ENCODE measurements at places on chromosomes 6 and 20.

- DNase-seq, result no peak
Measured at GRCh38 chr6:20747991-20748390, 213.7 kb downstream of the CDKAL1 start.

DNA sequence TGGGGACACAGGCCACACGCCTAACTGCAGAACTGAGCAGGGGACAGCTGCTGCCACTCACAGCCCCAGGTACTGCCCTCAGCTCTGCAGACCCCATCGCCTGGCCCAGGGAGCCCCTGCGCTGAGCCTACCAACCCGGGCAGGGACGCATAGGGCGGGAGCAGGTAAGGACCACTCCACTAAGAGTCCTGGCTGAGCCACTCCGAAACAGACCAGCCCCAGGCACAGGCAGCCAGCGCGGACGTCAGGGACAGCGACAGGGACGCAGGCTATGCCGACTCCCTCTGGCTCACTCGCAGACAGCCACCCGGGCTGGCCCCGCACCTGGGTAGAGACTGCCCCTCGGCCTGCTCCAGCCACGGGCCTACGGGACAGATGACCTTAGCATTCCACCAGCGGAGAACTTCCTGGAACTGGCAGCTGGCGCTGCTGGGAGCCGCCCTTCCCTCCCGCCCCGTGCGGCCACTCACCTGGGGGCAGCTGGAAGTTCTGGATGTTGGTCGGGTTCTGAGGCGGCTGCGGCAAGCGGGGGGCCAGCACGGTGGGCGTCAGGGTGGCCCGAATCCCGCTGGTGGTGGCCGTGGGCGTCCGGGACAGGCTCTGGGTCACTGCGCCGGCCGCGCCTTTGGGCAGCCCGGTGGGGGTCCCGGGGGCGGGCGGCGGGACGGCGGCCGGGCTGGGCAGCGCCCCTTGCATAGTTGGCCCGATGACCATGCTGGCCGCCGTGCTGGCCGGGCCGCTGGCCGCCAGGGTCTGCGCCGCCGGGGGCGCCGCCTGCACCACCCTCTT is 1.5 kb downstream of the TAF4 start:
- peak; percentile 13 for DNase-seq

- no peak for DNase-seq
Measured at GRCh38 chr6:123715006-123715863, 78.5 kb upstream of the TRDN start.

GRCh38 chr6:24016857-24017256 is 109.2 kb upstream of the NRSN1 start:
- DNase-seq, result no peak

DNA sequence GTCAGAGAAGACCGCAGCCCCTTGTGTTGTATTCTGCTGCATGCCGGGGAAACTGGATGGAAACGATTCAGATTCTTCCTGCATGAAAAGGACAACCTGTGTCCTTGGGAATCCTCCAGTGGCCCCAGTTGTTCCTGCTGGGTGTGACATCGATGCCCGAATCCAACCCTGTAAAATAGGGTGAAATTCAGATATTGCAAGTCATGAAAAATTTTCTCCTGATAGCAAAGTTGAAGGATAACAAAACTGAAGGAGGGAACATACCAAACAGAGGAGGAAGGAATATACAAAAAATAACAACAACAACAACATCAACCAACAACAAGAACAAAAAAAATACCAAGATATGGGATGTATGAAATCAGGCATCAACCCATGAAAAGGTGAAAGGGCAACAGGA is 28.3 kb upstream of the HLA-E start:
- DNase-seq, result no peak

- no peak for DNase-seq
Measured at GRCh38 chr20:33013701-33014326, 6.3 kb downstream of the BPIFB2 start.

DNA sequence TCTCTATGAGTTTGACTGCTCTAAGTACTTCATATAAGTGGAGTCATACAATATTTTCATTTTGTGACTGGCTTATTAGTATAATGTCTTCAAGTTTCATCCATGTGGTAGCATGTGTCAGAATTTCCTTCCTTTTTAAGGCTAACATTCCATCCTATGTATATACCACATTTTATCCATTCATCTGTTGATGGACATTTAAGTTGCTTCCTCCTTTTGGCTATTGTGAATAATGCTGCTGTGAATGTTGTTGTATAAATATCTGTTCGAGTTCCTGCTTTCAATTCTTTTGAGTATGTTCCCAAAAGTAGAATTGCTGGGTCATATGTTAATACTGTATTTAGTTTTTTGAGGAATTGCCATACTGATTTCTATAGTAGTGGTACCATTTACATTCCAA is 79.5 kb downstream of the PTPRA start:
- no peak for DNase-seq

DNA sequence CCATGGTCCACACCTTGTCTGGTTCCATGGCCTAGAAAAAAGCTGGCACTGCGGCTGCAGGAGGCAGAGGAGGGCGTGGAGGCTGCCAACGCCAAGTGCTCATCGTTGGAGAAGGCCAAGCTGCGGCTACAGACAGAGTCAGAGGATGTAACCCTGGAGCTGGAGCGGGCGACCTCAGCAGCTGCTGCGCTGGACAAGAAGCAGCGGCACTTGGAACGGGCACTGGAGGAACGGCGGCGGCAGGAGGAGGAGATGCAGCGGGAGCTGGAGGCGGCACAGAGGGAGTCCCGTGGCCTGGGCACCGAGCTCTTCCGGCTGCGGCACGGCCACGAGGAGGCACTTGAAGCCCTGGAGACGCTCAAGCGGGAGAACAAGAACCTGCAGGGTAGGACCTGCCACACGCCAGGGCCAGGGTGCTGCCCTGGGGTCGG is 43.4 kb downstream of the MYH7B start:
- DNase-seq, result no peak

GRCh38 chr20:5670036-5670536 is 80.1 kb upstream of the SHLD1 start:
- no peak for DNase-seq

DNA sequence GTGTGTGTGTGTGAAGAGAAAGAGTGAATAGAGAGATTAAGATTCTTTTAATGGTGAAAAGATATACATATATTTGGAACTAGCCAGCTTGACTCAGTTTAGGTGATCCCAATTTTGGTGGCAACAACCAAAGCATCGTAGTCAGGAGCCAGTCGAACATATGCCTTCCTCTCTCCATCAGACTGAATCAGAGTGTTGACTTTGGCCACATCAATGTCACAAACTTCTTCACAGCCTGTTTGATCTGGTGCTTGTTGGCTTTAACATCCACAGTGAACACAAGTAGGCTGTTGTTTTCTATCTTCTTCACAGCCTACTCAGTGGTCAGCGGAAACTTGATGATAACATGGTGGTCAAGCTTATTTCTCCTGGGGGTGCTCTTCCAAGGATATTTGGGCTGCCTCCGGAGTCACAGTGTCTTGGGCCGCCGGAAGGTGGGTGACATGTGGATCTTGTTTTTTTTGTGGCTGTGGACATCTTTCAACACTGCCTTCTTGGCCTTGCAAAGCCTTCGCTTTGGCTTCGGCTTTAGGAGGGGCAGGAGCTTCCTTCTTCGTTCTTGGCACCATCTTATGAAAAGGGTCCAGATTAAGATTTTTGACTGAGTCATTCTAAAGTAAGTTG is 3.4 kb downstream of the HLA-F start:
- DNase-seq, result no peak

- DNase-seq, result no peak
Measured at GRCh38 chr20:50916257-50916656, 15.0 kb downstream of the ADNP start.

GRCh38 chr20:47784599-47785310 is 526 bp downstream of the SULF2 start:
- peak; percentile 42 for DNase-seq

DNA sequence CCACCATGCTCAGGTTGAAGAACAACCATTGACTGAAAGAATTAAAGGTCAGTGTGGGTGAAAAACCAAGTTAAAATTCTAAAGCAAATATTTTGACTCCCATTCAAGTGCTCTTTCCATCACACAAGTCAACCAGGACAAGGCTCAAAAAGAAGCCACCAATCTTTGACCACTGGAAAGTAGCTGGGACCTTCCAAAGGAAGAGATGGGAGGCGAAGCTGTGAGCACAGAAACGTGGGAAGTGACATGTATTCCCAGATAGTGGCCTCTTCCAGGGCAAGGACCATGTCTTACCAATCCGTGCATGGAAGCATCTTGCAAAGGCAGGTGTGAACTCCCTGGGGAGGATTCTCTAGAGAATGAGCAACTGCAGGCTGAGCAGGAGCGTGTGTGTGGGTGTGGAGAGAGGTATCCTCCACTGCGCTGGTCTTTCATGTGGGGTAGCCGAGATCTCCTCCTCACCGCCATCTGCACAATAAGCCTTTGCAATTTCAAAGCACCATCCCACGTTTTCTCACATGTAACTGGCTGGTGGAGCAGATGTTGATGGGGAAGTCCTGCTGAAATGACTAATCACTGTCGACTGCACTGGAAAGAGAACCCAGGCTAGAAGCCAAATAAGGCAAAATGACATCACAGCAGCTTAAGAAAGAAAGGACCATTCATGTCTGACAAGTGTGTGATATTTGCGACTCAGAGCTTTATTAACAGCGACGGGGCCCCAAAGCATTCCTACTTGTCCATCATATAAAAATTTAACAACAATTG is 189.4 kb upstream of the RREB1 start:
- DNase-seq, result peak; percentile 71

DNA sequence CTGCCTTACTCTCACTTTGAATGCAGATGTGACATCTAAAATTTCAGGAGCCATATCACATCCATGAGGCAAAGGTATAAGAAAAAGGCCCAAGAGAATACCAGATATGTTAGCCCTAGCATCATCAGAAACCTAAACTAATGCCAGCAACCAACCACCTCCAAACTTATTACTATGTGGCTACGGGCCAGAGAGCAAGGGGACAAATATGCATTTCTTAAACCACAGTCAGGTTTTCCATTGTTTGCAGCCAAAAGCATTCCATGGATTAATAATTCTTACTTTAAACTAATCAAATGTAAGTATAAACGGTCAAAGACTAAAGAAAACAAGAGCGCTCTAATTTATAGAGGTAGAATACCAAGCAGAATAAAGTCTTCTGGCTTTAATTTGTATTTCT is 84.7 kb downstream of the TASP1 start:
- peak; percentile 6 for DNase-seq

GRCh38 chr6:28588666-28589065 is 63.0 kb downstream of the GPX5 start:
- DNase-seq, result no peak

GRCh38 chr20:44415833-44416715 is 59.6 kb upstream of the TTPAL start:
- DNase-seq, result no peak

GRCh38 chr6:158870649-158870957 is 51.4 kb upstream of the EZR start:
- DNase-seq, result no peak

- DNase-seq, result no peak
Measured at GRCh38 chr6:1162367-1163275, 149.3 kb upstream of the FOXQ1 start.

DNA sequence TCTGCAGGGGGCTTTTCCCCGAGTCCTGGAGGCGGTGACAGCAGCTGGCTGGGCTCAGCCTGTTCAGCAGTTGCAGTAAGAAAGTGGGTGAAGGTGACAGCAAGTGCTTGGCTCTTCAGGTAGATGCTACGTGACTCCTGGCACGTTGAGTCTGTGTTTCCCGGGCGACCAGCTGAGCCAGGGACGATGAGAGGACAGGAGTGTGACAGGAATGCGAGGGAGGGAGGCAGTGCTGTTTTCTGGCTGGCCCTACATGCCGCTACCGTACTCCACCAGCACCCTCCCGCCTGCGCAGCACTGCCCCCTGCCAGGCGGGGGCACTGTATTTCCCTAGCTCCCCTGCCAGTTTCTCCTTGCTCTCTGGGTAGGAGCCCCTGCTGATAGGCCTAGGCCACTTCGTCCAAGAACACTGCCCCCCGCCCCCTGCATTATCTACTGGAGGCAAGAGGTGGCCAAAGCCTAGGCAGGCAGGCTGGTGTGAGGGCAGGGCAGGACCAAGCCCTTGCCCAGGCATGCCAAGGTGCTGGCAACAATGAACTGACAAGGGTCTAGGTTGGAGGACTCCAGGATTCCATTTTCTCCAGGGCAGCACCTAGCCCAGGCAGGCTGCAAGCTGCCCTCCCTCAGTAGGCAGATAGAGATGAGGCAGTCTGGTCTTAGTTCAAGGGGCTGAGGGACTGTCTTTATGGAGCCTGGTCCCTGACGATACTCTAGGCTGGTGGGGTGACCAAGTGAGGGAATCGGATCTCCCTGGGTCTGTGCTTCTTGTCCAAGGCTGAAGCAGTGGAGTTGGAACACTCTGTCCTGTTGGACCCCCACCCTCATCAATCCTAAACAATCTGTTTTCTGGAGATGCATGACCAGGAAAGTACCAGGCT is 19.2 kb downstream of the MRPS18A start:
- peak; percentile 60 for DNase-seq

DNA sequence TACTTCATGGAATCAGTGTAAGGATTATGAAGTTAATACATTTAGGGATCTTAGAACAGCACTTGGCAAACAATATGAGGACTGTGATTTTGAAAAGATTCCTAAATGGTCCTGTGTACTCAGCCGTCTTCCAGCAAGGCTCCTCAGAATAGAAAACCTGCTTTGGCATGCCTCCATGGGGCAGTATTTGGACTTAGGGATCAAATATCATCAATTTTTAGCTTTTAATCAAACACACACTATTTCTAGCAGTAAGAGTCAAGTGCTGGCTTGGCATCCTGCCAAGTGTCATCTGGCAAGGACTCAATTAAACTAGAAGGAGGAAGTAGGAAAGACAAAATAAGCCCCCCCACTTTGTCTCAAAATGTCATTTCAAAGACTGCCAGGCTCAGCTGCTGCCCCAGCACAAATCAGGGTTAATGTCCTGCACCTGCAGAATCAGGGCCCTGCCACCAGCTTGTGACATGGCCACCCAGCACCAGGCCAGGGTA is 40.8 kb downstream of the IYD start:
- no peak for DNase-seq

DNA sequence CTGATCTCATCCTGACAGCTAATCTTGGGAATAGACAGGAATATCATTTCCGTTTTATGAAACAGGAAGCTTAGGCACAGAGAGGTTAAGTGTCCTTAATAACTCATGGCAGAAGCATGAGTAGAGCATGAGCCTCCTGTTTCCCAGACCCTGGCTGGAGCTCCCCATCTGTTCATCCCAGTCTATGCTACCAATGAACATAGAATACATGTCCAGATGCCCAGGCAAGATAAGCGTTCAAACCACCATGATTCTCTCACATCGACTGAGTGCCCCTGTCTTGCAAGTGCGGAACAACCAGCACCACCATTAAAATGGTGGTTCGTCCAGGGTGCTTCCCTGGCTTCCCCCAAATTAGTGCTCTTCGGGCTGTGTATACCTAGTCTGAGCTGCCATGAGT is 217.1 kb downstream of the FARS2 start:
- no peak for DNase-seq

All from AG08395 (cell line).